ENCODE measurements at places on chromosomes 5 and 9. TPM values are rescaled to one million over a fixed set of nuclear protein-coding genes. Genes with fewer than 3 reads are reported as not detected.

The PCAT7 gene
- 11.3 TPM for polyA plus RNA-seq

The WDR31 gene
- polyA plus RNA-seq = 0.86 TPM

The LCN9 gene
- 21.6 TPM for polyA plus RNA-seq

The RLN2 gene
- 0.70 TPM for polyA plus RNA-seq

The LCNL1 gene
- 0.47 TPM for polyA plus RNA-seq

The SAP30L gene
- polyA plus RNA-seq = 45.6 TPM

The PRR7 gene
- polyA plus RNA-seq = 11.7 TPM

The TNC gene
- 24.6 TPM for polyA plus RNA-seq

The TAL2 gene
- polyA plus RNA-seq = not detected

The SPRY4 gene
- polyA plus RNA-seq = 4.3 TPM

The GMCL2 gene
- polyA plus RNA-seq = not detected

The NME5 gene
- 2.6 TPM for polyA plus RNA-seq

The TMEM174 gene
- polyA plus RNA-seq = not detected

The GSN gene
- 404 TPM for polyA plus RNA-seq

The RXRA gene
- polyA plus RNA-seq = 41.6 TPM

The SMIM32 gene
- polyA plus RNA-seq = 2.7 TPM

The SYK gene
- polyA plus RNA-seq = 5.1 TPM

The AGXT2 gene
- 5.9 TPM for polyA plus RNA-seq

The DBH gene
- 0.32 TPM for polyA plus RNA-seq

The KIAA1958 gene
- 3.5 TPM for polyA plus RNA-seq

The ACSL6 gene
- 0.75 TPM for polyA plus RNA-seq

The TYRP1 gene
- polyA plus RNA-seq = 10.3 TPM

The PAIP2 gene
- 86.3 TPM for polyA plus RNA-seq

The FOXD4L5 gene
- 0.09 TPM for polyA plus RNA-seq

The GPX3 gene
- 66.2 TPM for polyA plus RNA-seq

Measured in hepatocyte (in vitro differentiated cells).